ENCODE measurements at places on chromosomes 2 and 18.

DNA sequence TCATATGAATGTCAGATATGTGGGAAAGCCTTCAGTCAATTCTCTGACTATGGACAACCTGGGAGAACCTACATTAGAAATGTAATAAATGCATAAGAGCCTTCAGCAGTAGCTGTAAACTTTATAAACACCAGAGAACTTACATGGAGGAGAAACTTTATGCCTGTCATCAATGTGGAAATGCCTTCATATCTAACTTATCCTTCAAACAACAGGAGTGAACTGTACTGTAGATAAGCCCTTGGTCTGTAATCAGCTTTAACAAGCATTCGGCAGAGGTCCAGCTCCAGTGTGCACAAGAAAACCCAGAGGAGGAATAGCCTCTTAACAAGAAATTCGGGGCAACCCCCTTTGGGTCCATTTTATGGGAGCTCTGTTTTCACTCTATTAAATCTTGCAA is 14.8 kb upstream of the UXS1 start:
- no peaks in the 10 kb centered on the region for H3K27me3 ChIP-seq
- H3K36me3 ChIP-seq, result no peaks in the 10 kb centered on the region
- no peak overlapping the region for H3K27ac ChIP-seq
- no peak for DNase-seq

DNA sequence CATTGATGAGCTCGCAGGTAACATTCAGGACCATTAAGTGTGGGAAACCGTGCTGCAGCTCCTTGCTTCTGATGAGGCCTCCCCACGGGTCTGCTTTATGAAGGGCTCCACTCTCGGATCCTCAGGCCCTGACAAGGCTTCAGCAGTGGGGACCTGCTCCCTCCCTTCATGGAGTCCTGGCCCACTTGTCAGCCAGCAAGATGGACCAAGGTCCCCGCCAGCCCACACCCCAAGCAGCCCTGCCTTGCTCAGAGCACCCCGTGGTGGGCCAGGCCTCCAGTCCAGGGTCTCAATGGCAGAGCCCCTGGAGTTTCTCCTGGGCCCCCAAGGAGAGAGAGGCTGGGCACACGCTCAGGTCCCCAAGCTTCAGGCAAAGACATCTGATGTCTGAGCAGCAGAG is 41.5 kb downstream of the CROCC2 start:
- no peak overlapping the region for H3K4me3 ChIP-seq
- no peaks in the 10 kb centered on the region for H3K36me3 ChIP-seq
- no peak overlapping the region for H3K27ac ChIP-seq
- DNase-seq, result no peak
- no peaks in the 10 kb centered on the region for H3K4me1 ChIP-seq

GRCh38 chr18:79519751-79520477 is 124.2 kb downstream of the NFATC1 start:
- no peak for DNase-seq
- H3K4me1 ChIP-seq, result no peaks in the 10 kb centered on the region
- no peak overlapping the region for H3K4me3 ChIP-seq

GRCh38 chr2:205510345-205510744 is 172.0 kb upstream of the NRP2 start:
- no peak for DNase-seq
- no peak overlapping the region for H3K27ac ChIP-seq
- H3K4me1 ChIP-seq, result peaks cover 3% of the 10 kb centered on the region

DNA sequence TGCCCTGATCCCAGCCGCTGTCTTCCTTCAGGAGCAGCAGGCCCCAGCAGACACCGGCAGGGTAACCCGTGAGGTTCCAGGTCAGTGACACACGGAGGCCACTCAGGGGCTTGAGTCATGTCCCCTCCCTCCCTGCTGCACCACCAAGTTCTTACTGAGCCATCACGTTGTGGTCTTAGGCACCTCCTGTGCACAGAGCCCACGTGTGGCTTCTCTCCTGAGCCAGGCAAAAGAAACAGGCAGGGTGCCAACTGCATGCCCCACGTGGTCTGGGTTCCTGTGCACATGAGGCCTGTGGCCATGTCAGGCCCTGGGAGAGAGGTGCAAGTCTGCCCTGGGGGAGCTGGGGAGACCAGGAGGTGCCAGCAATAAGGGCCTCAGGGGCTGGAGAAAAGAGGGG is 264.8 kb downstream of the KLHL29 start:
- H3K27ac ChIP-seq, result no peak overlapping the region
- no peak overlapping the region for H3K4me3 ChIP-seq
- DNase-seq, result no peak
- no peaks in the 10 kb centered on the region for H3K4me1 ChIP-seq
- no peaks in the 10 kb centered on the region for H3K27me3 ChIP-seq

GRCh38 chr2:127647242-127648190 is 1.6 kb downstream of the GPR17 start:
- H3K36me3 ChIP-seq, result no peaks in the 10 kb centered on the region
- H3K4me1 ChIP-seq, result peaks cover 10% of the 10 kb centered on the region
- peak; percentile 35 for DNase-seq
- no peak overlapping the region for H3K27ac ChIP-seq
- H3K27me3 ChIP-seq, result no peaks in the 10 kb centered on the region

GRCh38 chr2:1556776-1557466 is 143.7 kb downstream of the TPO start:
- no peaks in the 10 kb centered on the region for H3K27me3 ChIP-seq
- peak; percentile 69 for DNase-seq
- H3K27ac ChIP-seq, result no peak overlapping the region
- H3K36me3 ChIP-seq, result no peaks in the 10 kb centered on the region

DNA sequence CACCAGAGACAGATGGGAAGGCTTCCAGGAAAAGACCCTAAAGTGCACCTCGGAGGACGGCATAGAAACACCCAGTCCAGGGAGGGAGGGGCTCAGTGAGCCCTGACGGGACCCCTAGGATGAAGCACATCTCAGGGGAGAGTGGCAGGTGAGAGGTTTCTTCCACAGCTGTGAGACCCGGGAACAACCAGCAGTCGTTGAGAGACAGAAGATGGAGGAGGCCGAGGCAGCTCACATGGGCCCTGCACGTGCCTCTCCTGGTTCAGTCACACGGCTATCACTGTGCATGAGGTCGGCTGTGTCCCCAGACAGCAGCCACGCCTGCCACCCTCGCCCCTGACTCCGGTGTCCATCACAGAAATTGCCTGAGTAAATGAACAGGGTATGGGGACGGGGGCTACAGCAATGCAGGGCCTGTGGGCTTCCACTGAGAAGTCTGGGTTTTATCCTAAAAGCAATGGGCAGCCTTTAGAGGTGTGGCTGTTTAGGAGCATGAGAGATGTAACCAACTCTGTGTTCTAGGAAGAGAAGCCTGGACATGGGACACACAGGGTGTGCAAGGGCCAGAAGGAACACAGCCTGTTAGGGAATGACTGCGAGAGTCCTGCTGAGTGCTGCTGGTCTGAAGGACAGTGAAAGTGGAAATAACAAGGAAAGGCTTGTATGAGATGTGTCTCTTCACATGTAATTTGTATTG is 102.0 kb downstream of the TMEM18 start:
- no peak for DNase-seq
- no peaks in the 10 kb centered on the region for H3K4me1 ChIP-seq
- H3K27ac ChIP-seq, result no peak overlapping the region
- no peaks in the 10 kb centered on the region for H3K27me3 ChIP-seq
- H3K4me3 ChIP-seq, result peak overlapping the region; percentile 31

- no peaks in the 10 kb centered on the region for H3K36me3 ChIP-seq
- H3K4me1 ChIP-seq, result no peaks in the 10 kb centered on the region
- H3K27me3 ChIP-seq, result no peaks in the 10 kb centered on the region
- H3K27ac ChIP-seq, result no peak overlapping the region
These were observed 1661.9 kb upstream of the PIK3C3 start for GRCh38 chr18:40292985-40293710.

- no peaks in the 10 kb centered on the region for H3K27me3 ChIP-seq
- no peak for DNase-seq
- H3K36me3 ChIP-seq, result no peaks in the 10 kb centered on the region
- no peak overlapping the region for H3K27ac ChIP-seq
- no peak overlapping the region for H3K4me3 ChIP-seq
- H3K4me1 ChIP-seq, result no peaks in the 10 kb centered on the region
These were observed 53.9 kb downstream of the TMEM18 start for GRCh38 chr2:623130-623922.

- no peak overlapping the region for H3K27ac ChIP-seq
- no peak overlapping the region for H3K4me3 ChIP-seq
- H3K27me3 ChIP-seq, result no peaks in the 10 kb centered on the region
- H3K4me1 ChIP-seq, result peaks cover 9% of the 10 kb centered on the region
- H3K36me3 ChIP-seq, result no peaks in the 10 kb centered on the region
These were observed 9.9 kb downstream of the GLI2 start for GRCh38 chr2:120745420-120746111.

DNA sequence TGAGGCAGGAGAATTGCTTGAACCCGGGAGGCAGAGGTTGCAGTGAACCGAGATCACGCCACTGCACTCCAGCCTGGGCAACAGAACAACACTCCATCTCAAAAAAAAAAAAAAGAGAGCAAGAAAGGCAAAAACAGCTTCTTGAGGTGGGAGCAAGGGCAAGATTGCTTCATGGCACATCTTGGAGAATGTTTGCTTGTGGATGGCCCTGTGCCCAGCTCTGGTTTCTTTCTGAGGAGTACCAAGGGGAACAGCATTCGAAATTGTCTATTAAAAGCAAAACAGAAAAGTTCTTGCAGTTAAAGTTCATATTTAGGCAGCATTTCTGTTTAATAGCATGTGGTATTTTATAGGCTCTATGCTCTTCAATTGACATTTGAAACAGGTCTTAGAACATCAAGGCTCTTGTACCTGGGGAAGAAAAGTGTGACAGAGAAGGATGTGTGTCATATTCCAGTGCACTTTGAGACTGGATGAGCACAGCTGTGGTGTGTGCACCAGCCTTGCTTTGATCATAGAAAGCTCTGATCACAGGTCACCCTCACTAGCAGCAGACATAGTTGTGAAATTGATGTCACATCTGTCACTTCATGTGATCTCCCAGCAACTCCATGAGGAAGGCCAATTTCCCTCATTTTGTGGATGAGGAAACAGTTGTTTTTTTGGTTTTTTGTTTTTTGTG is 154.3 kb downstream of the UXS1 start:
- no peak overlapping the region for H3K27ac ChIP-seq
- no peak for DNase-seq
- H3K4me1 ChIP-seq, result no peaks in the 10 kb centered on the region
- no peaks in the 10 kb centered on the region for H3K27me3 ChIP-seq
- no peaks in the 10 kb centered on the region for H3K36me3 ChIP-seq

DNA sequence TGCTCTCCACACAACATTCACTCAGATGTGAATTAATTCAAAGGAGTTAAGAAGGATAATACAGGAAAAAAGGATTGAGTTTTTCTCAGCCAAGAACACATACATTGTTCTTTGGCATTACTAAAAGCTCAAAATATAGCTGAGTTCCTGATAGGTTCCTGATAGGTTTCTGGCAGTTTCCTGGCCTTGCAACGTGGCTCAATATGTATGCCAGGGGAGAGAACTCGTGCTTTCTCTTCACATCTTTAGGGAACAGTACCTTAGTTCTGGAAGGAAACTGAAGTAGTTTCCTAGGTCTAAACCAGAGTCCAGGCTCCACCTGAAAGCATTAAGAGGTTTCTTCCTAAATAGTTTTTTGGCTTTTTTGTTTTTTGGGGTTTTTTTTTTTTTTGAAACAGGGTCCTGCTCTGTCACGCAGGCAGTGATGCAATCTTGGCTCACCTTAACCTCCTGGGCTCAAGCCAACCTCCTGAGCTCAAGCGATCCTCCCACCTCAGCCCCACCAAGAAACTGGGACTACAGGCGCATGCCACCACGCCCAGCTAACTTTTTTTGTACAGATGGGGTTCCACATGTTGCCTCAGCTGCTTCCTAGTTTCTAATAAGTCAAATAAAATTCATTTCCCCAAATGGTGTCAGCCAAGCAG is 42.8 kb downstream of the ESCO1 start:
- DNase-seq, result no peak
- H3K36me3 ChIP-seq, result peaks cover 17% of the 10 kb centered on the region
- no peak overlapping the region for H3K27ac ChIP-seq
- no peak overlapping the region for H3K4me3 ChIP-seq

DNA sequence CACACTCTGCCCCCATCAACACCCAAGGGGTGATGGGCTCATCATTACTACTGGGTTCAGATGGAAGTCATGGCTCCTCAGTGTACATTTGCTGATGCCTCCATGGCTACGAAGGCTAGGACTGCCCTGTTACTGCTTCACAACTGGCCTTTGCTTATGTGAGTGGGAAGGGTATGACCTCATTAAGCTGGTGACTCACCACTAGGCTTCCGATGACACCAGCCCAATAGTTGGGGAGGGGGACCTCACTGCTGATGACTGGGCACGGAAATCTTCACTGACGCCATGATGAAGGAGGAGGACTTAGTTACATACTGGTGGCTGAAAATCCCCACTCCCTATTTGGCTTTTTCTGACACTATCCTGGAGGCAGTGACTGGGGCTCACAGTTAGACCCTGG is 263.2 kb downstream of the CMPK2 start:
- DNase-seq, result no peak
- H3K36me3 ChIP-seq, result no peaks in the 10 kb centered on the region
- H3K4me1 ChIP-seq, result no peaks in the 10 kb centered on the region
- H3K27ac ChIP-seq, result no peak overlapping the region
- H3K4me3 ChIP-seq, result no peak overlapping the region

DNA sequence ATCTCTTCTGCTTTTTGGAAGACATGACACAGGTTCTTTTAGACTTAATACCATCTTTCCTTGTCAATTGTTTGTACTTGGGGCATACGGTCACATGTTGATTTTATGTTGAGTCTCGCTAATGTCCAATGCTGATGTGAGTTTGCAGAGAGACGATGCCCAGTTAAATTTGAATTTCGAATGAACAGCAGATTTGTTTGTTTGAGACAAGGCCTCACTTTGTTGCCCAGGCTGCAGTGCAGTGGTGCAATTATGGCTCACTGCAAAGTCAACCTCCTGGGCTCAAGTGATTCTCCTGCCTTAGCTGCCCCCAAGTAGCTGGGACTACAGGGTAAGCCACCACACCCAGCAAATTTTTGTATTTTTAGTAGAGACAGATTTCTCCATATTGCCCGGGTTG is 473.5 kb downstream of the RIT2 start:
- H3K4me1 ChIP-seq, result no peaks in the 10 kb centered on the region
- no peak overlapping the region for H3K4me3 ChIP-seq
- H3K36me3 ChIP-seq, result no peaks in the 10 kb centered on the region
- no peak overlapping the region for H3K27ac ChIP-seq
- no peaks in the 10 kb centered on the region for H3K27me3 ChIP-seq
- DNase-seq, result no peak

GRCh38 chr2:43420389-43420801 is 175.4 kb downstream of the THADA start:
- H3K27ac ChIP-seq, result peak overlapping the region; percentile 32
- DNase-seq, result no peak
- no peaks in the 10 kb centered on the region for H3K36me3 ChIP-seq
- H3K4me3 ChIP-seq, result no peak overlapping the region
- H3K27me3 ChIP-seq, result no peaks in the 10 kb centered on the region

GRCh38 chr2:113711851-113712250 is 44.6 kb downstream of the SLC35F5 start:
- H3K27me3 ChIP-seq, result no peaks in the 10 kb centered on the region
- no peaks in the 10 kb centered on the region for H3K4me1 ChIP-seq
- no peak overlapping the region for H3K4me3 ChIP-seq
- no peak overlapping the region for H3K27ac ChIP-seq

- no peaks in the 10 kb centered on the region for H3K27me3 ChIP-seq
- no peaks in the 10 kb centered on the region for H3K4me1 ChIP-seq
- no peaks in the 10 kb centered on the region for H3K36me3 ChIP-seq
- no peak overlapping the region for H3K4me3 ChIP-seq
- H3K27ac ChIP-seq, result no peak overlapping the region
These were observed 146.6 kb downstream of the ERBB4 start for GRCh38 chr2:212392043-212392442.

GRCh38 chr18:74897971-74898657 is 300.4 kb downstream of the ZNF407 start:
- H3K27me3 ChIP-seq, result no peaks in the 10 kb centered on the region
- no peak for DNase-seq
- H3K4me1 ChIP-seq, result peaks cover 3% of the 10 kb centered on the region
- H3K27ac ChIP-seq, result no peak overlapping the region
- no peak overlapping the region for H3K4me3 ChIP-seq
- no peaks in the 10 kb centered on the region for H3K36me3 ChIP-seq
